Stimulated activated CD4-positive, alpha-beta T cell treated with anti-CD3 and anti-CD28 coated beads, TNF-alpha, amount 100 ng/mL, for 48 hours (primary cell): ENCODE measurements at places on chromosomes 4 and X.

DNA sequence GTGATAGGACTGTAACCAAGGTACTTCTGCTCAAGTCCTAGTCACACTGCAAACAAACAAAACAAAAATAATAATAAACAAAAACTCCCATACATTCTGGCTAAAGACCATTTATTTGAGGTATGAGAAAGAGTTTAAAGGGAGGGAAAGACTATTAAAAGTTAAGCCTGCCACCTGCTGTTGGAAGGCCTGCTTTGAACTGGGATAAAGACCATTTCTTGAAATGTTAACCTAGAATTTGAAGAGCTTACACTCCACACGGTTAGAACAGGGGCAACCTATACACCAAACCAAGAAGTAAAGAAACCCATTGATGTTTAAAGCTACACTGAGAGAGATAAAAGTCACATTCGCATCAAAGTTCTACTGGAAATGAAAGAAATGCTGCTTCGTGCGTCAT, 548.7 kb upstream of the DIPK2B start:
- DNase-seq: no peak

DNA sequence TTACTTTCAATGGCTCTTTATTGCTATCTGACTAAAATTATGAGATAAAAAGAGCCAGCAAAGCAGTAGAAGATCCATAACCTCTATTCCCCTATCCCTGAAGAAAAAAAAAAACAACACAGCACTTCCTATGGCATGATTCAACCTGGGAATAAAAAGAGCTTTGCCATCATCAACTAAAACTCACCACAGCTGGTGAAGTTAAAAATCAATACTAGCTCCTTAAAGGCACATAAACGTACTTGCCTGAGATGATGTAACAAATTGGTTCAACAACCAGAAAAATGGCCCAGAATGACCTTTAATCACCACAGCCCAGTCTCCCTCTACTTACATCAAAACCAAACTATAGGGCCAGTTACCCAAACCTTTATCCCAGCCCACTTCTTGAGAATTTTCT, 153.8 kb downstream of the MAML3 start:
- DNase-seq: no peak

DNA sequence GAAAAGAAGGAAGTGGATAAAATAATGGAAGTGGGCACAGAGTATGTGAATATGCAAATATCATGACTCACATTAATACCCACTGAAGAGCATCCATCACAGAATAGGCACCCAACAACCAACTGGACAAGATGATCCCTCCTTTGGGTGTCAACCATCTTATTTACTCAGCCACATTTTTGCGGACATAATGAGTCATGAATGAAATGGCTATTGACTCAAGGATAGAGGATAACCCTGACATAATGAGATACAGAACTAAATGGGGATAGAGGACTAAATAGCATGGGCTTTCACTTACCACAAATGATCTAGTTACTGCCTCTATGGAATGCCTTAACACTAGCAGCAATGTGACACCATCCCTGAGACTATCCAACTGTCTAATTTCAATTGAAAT, 224.7 kb downstream of the ANTXR2 start:
- no peak for DNase-seq

DNA sequence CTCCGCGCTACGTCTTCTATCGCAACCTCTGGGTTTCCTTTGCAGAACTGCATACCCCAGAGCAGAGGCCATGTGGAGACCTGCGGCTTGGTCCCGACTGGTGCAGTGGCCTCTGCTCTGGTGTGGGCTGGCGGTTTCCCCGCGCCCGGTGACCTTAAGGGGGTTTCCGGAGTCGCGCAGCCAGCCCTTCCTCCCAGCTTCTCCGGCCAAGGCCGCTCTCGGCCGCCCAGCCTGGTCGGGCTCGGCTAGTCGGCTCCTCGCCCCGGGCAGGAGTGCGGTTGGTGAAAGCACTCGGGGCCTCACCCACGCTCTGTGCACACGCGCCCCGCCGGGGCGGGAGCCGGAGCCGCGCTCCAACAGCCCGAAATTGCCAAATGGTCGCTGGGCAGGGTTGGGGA, 84.9 kb downstream of the BCOR start:
- DNase-seq: no peak

DNA sequence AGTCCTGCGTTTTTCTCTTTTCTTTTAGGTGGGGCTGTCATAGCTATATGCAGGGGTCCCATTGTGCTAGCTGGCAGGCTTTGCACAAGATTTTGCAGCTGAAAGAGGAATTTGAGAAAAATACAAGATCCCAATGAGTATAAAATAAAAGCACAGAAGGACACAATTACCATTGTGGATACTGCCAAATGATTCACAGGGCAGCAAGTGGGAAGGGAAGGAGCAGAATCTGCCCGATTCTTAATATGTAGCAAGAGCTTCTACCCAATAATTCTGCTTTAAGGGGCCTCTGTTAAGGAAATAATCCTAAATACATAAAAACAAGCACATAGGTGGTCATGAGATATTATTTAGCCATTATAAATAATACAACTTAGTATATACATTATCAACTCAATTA, 25.9 kb upstream of the ING2 start:
- no peak for DNase-seq

- DNase-seq: no peak
These were observed 263.1 kb downstream of the SPRY1 start for GRCh38 chr4:123659730-123660129.

- DNase-seq: no peak
These were observed 67.4 kb downstream of the CBLL2 start for GRCh38 chrX:22340022-22340616.

GRCh38 chr4:87416965-87417364, 5.4 kb upstream of the NUDT9 start:
- no peak for DNase-seq

- DNase-seq: no peak
These were observed 29.2 kb upstream of the CCNI start for GRCh38 chr4:77104791-77105540.

- DNase-seq: no peak
These were observed 7.8 kb upstream of the NPNT start for GRCh38 chr4:105887508-105887907.

DNA sequence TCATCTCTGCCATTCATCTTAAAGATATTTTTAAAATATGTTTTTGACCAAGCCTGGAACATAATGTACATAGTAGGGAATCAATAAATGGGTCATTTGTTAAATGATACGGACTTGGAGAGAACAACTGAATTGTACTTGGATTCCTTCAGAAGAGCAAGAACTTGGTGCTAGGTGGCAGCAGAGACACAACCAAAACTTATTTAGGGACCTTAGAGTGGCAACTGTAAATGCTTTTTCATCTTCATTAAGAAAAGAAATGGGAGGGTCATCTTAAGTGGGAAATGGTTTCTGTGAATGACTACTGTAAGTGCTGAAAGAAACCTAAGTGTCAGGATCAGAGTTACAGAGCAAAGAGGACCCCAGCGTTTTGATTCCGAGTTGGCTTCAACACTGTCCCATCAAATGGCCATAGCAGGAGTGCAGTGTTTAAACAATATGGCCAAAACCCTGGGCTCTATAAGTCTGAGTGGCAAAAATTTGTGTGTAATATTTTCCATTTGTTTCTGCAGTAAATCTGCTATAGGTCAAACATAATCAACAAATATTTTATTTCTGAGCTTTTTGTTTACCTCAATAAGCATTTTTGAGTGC, 213.6 kb downstream of the PALLD start:
- DNase-seq: no peak

DNA sequence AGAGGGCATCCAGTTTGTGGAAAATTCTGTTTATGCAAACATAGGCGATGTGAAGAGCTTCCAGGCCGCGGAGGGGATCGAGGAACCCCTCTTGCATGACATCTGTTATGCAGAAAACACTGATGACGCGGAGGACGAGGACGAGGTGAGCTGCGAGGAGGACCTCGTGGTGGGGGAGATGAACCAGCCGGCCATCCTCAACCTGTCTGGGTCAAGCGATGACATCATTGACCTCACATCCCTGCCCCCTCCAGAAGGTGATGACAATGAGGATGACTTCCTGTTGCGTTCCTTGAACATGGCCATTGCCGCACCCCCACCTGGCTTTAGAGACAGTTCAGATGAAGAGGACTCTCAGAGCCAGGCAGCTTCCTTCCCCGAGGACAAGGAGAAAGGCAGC, 74.6 kb upstream of the PRPS2 start:
- no peak for DNase-seq

GRCh38 chr4:123528501-123529277, 132.1 kb downstream of the SPRY1 start:
- no peak for DNase-seq

- peak; percentile 16 for DNase-seq
These were observed 29.4 kb upstream of the RBMX start for GRCh38 chrX:136909706-136910564.

DNA sequence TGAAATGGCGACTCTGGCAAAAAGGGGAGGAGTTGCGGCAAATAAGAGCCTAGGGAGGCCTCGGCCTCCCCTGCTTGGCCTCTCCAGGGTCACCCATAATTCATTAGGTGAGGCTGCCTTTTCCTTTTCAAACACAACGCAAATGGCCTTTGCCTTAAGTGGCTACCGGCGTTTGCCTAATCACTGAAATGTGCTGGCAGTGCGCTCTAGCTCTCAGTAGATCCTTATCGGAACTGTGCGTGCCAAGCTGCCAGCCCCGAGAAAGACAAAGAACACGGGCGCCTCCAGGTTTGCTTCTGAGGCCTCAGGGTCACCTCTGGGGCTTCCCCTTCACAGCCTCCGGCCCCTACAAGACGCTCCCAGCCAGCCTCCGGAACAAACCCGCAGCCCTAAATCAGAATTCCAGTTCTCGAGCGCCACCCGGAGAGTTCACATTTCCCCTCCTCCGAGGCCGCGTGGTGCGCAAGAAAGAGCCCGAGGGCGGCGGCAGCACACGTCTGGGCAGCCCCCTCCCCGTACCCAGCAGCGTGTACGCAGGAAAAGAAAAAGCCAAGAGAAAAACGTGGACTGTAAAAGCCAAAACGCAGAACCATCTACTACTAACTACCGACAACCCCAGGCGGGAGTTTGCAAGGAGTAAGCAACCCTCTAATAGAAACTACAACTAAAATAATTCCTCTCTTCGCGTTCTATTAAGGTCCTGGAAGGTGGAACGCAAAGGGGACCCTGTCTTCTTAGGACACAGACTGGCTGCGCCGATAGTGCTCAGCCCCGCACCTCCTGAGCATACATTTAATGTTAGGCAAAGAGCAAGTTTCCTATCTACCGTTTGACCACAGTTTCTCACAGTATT, 76.5 kb upstream of the BCOR start:
- DNase-seq: peak; percentile 68

DNA sequence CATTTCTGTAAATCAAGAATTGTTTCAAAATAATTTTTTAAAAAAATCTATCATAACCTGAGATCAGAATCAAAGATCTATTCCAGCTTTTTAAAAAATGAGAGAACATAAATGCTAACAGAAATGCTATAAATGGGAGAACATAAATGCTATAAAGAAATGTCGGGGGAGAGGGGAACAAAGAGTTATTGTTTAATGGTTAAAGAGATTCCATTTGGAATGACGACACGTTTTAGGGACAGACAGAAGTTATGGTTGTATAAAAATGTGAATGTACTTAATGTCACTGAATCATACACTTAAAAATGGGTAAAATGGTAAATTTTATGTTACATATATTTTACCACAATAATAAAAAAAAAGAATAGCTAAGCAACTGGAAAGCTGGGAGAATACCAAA, 127.1 kb downstream of the ATRX start:
- DNase-seq: no peak

DNA sequence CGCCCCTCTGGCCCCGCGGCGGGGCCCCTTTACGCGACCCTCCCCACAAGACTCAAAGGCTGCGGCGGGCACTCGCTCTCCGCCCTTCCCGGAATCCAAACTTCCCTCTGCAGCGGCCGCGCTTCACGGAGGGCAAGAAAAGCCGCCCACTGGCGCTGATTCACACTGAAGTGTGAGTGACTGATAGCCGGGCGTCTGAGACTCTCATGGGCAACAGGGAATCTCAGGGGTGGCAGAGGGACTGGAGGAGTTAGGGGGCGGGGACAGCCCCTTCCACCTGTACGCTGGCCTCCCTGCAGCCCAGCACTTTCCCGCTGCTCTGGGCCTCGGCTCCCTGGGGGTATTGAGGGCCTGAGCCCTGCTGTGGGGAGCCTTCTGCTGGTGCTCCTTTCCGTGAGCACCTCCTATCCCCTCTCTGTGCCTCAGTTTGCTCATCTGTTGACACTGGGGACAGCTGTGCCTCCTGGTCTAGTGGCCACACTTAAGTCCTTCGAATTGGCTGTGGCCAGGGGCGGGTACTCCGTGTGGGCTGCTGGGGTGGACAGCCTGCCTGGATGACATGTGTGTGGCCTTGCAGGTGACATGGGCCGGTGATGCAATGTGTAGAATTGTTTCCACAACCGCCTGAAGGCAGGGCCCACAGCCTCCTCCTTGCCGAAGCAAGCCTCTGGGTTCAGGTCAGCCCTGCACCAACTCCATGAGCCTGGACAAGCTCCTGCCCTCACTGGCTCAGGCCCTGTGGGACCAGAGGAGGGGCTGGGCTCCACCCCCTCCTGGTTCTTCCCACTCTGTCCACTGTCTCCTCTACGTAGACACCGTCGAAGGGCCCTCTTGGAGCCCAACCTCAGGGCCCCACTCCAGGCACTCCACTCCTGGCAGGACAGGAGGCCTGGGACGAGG, 951 bp downstream of the SH3BP2 start:
- DNase-seq: no peak
